CD4-positive, CD25-positive, alpha-beta regulatory T cell (primary cell): ENCODE measurements at places on chromosomes 4 and X.

- DNase-seq = no peak
These were observed 8.4 kb upstream of the LDOC1 start for GRCh38 chrX:141185366-141185765.

DNA sequence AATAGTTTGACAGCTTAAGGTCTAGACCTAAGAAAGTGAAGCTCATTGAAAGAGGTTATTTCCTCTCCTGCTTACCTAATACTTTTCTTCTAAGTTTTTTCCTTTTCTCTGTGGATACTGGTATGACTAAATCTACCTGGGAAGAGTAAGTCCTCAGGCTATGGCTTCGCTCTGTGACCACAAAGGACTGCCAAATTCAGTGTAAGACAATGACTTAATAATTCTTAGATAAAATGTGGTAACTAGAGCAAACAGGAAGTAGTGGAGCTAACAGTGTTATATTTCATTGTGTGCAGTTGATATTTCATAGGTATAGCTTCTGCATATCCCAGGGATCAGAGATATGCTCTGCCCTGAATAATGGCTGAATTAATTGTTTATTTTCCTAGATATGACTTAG, 418.9 kb downstream of the CCSER1 start:
- no peak for DNase-seq

DNA sequence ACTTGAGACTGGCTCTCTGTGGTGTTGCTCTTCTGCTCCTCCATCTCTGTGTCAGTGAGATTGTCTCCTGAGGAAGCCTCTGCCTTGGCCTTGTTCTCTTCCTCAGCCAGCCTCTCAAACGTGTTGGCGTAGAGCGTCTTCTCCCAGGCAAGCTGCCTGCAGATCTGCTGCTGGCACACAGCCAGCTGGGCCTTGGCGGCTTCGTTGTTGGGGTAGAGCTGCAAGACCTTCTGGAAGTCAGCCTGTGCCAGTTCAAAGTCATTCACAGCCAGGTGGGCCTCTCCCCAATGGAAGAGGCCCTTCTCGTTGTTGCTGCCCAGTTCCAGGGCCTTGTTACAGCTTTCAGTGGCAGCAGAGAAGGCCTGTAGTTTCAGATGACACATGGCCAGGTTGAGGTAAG, 159.1 kb downstream of the NDST3 start:
- no peak for DNase-seq

- no peak for DNase-seq
These were observed 9.9 kb upstream of the GPM6B start for GRCh38 chrX:13826770-13827169.

DNA sequence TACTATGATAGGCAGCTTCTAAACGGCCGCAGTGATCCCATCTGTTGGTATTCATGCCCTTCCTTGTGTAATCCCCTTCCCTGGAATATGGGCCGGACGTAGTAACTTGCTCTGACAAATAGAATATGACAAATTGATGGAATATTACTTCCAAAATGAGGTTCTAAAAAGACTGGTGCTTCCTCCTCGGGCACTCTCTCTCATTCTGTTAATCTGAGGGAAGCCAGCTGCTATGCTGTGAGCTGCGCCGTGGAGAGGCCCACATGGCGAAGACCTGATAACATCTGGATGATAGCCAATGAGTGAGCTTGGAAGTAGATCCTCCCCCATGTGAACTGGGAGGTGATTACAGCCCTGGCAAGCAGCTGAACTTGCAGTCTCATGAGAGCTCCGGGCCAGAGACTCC, 27.2 kb upstream of the SLC25A4 start:
- DNase-seq = no peak

- no peak for DNase-seq
These were observed 927.1 kb downstream of the C4orf33 start for GRCh38 chr4:130023088-130023487.

GRCh38 chrX:129360175-129360574, 163.1 kb downstream of the SMARCA1 start:
- peak; percentile 63 for DNase-seq
